ENCODE measurements at places on chromosomes 5 and 9.

GRCh38 chr9:85600675-85601263 is 141.0 kb downstream of the AGTPBP1 start:
- no peak for DNase-seq

DNA sequence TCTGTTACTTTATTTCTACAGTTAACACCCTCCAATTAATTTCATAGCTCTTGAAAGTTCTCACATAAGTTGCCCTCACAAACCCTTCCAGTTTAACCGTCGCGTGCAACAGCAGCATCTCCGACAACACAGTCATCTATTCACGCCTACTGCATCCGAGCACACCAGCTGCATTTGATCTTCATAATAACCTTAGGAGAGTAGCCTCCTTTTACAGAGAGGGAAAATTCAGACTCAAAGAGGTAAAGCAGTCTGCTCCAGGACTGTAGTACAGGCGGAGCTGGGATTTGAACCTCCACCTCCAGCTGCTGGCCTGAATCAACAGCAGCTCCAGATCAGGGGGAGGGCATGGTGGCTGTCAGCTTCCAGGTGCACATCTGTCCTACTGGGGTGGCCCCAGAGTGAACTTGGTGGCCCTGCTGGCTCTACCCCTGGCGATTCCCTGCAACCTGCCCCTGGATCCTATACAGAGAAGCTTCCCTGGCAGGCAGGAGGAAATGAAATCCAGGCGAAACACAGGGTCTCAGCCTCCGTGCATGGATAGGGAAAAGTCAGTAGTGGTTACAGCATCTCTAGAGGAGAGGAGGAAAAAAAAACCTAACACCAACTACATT is 71.6 kb upstream of the UNC5A start:
- no peak for DNase-seq

- DNase-seq = no peak
These were observed 17.3 kb upstream of the SLC12A7 start for GRCh38 chr5:1128977-1129710.

DNA sequence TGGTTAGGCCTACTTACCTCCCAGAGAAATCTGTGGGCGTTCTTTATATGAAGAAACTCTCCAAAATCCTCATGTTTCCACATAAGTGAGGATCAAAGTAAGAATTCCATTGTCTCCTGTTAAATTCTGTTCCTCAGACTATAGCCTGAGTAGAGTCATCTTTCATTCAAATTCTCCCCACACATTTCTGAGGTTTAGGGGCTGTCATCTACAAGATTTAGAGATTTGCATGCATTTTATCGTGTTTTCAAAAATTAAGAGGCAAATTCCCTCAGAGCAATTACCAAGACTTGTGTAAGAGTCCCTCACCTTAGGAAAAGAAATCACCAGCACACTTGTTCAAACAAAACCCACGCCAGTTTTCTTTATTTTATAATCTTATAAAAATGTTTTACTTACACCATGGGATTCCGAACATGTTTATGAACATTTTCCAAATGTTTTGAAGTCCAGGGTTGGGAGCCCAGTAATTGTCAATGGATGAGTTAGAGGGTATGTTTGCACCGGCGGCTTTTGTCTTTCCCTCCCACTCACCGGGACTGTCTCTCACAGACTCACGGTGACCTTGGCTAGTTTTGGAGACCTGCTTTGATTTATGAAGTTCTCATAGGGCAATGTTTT is 367.6 kb downstream of the ENC1 start:
- no peak for DNase-seq

DNA sequence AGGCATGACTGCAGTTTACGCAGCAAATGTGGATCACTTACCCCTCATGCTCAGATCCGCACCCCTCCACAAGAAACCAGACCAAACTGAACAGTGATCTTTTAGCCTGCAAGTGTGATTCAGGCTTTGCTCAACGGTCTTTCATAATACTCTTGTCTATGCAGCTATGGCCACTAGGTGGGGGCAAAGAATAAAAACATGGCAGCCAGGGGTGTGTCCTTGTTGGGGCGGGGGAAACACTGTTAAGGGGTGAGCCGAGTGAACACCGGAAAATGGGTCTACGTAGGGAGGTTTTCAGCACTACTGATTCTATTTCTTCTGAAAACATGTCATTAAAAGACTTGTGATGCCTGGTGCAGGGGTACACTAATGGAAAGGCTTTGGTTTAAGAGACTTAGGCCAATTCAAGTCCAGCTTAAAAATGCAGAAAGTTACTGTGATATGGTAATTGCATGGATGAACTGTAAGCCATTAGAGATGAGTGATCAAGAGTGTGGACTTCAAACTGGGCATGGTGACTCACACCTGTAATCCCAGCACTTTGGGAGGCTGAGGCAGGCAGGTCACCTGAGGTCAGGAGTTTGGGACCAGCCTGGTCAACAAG is 49.9 kb upstream of the GPR151 start:
- peak; percentile 31 for DNase-seq

GRCh38 chr5:126004636-126005035 is 418.6 kb upstream of the GRAMD2B start:
- no peak for DNase-seq

DNA sequence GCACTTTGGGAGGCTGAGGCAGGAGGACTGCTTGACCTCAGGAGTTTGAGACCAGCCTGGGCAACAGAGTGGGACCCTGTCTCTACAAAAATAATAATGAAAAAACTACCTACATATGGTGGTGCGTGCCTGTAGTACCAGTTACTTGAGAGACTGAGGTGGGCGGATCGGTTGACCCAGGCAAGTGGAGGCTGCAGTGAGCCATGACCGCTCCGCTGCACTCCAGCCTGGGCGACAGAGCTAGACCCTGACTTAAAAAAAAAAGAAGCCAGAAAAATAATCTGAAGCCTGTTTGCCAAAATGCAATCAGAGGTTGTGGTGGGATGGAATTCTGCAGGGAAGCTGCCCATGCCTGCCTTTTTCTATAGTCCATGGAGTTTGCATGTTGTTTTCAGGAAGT is 50.4 kb upstream of the GGTA1 start:
- DNase-seq = no peak

- DNase-seq = no peak
These were observed 35.1 kb downstream of the NDUFS6 start for GRCh38 chr5:1836176-1836890.

DNA sequence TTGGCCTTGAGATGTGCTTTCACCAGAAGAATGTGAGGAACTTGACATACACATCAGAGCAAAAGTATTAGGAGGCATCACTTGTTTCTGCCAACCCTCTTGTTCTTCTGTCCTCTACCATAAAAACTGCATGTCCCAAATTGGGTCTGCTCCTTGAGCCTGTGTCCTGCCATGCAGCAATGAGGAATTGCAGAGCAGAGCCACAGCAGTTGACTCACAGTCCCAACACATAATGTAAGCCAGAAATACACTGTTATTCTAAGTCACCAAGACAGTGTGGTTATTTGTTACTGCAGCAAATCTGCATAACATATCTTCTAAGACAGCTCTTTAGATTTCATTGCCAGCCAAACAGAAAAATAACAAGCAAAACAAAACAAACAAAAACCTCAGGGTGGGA is 598.2 kb downstream of the PRELID2 start:
- no peak for DNase-seq

GRCh38 chr9:131695836-131696460 is 43.9 kb downstream of the RAPGEF1 start:
- DNase-seq = no peak

DNA sequence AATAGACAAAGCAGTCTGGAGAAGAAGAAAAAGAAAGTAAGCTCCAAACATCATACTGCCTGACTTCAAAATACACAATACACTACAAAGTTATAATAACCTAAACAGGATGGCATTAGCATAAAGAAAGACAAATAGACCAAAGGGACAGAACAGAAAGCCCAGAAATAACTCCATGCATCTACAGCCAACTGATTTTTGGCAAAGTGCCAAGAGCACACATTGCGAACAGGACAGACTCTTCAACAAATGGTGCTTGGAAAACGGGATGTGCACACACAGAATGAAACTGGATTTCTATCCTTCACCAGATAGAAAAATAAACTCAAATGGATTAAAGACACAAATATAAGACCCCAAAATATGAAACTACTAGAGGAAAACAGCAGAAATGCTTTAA is 66.6 kb upstream of the SPATA31E1 start:
- no peak for DNase-seq

DNA sequence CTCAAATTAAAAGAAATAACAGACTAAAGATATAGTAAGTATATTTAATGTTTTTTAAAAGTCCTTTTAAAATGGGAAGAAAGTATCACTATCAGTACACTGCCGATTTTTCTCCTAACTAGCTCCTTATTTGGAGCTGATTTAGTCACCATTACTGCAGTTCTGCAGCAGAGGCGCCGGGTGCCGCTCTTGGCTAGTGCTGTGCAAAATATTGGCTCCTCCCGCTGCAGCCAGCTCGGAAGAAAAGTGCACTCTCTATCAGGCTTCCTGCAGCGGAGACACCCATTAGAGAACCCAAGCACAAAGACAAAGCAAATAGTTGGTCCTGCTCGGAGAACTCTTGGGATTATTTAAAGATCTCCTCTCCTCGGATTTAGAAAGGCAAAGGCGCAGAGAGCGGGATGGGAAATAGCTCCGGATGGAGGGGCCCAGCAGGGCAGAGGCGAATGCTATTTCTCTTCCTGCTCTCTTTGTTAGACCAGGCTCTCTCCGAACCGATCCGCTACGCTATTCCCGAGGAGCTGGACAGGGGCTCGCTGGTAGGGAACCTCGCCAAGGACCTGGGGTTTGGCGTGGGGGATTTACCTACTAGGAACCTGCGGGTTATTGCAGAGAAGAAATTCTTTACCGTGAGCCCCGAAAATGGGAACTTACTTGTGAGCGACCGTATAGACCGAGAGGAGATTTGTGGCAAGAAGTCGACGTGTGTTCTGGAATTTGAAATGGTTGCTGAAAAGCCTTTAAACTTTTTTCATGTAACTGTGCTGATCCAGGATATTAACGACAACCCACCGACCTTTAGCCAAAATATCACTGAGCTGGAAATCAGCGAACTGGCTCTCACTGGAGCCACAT is at the start of gene PCDHGB3:
Gene PCDHGB3, plus strand, starts transcription at position 249 of the 855 bp plus-strand sequence. Its CDS starts 153 bp downstream, at position 402.
- DNase-seq = no peak

DNA sequence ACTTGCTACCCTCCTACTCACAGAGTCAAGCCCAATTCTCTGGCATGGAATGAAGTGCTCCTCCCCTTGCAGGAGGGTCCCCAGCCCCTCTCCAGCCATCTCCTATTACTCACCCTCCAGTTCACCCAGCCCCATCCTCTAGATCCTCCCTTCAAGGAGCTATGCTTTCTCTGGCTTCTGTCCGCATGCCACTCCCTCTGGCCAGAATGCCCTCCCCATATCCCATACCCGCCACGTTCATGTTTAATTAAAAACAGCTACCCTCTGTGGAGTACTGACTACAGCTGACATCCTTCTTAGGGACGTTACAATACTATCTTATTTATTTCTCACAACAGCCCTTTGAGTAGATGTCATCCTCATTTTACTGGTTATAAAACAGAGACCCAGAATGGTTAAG is 3.0 kb downstream of the F2R start:
- DNase-seq = no peak

GRCh38 chr9:93895535-93895934 is 59.6 kb downstream of the BARX1 start:
- no peak for DNase-seq

- DNase-seq = no peak
These were observed 24.9 kb downstream of the TCF7 start for GRCh38 chr5:134139377-134139851.

DNA sequence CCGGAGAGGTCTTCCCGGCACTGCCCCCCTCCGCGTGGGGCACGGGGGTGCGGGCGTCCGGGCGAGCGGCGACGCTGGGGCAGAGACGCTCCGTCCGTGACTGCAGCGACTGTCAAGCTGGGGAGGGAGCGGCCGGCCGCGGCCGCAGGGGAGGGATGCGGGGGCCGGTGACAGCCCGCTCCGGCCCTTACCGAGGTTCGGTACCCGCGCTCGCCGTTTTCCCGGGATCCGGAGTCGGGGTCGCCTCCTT is 400 bp downstream of the KDM4C start:
- DNase-seq = no peak

GRCh38 chr5:39390945-39391344 is 26.6 kb upstream of the C9 start:
- DNase-seq = no peak

GRCh38 chr5:159525117-159525516 is 194.8 kb upstream of the IL12B start:
- no peak for DNase-seq

DNA sequence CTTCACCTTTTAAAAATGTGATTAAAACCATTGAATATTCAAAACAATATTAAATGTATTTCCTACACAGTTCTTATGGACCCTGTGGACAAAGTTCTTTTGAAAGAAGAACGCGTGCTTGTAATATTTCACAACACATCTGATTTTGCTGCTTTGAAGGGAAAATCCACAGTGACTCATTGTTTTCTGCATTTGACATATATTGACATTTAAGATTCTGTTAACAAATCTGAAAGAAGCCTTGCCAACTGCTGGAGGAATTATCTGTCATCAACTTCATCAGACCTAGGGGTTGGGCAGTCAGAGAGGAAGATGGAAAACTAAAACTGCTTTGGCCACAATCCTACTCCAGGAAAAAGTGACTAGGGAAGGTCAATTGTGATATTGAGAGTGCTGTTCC is 56.9 kb upstream of the RASEF start:
- no peak for DNase-seq

GRCh38 chr9:92790542-92791527 is 26.2 kb upstream of the BICD2 start:
- peak; percentile 60 for DNase-seq

DNA sequence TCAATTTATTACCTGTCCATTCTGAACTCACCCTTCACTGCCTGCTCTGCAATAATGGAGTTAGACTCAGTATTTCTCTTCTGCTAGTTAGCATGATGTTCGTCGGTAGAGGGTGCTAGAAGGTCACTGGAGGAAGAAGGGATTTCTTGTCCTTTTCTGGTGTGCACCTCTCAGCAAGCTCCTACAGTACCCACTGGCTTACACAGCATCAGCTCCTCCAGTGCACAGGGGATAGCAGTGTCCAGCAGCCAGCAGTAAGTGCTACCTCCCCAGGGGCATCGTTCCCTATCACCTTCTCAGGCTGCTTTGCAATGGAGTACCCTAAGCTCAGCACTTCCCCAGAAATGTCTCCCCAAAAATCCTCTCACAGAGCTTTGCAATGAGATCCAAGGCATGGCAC is 45.9 kb upstream of the APC start:
- no peak for DNase-seq

- peak; percentile 12 for DNase-seq
These were observed 789.3 kb downstream of the SEMA5A start for GRCh38 chr5:8756498-8757084.

DNA sequence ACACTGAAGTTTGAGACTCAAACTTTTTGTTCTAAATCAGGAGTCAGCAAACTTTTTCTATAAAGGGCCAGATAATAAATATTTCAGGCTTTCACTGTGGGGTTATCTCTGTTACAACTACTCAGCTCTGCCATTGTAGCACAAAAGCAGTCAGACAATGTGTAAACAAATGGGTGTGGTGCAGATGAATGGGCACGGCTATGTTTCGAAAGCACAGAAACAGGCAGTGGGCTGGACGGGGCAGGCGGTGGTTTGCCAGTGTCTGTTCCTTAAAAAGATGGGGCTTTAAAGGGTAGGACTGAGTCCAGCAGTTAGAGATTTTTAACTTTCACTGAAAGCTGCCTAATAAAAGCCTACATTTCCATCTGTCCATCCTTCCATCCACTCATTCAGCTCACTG is 48.9 kb downstream of the PFDN1 start:
- no peak for DNase-seq

GRCh38 chr9:109269081-109269480 is 51.8 kb downstream of the EPB41L4B start:
- DNase-seq = no peak

- no peak for DNase-seq
These were observed 23.2 kb downstream of the MAP3K1 start for GRCh38 chr5:56838409-56839039.
